ENCODE measurements at places on chromosomes 5 and 9.
A peak's percentile ranks its signal among the peaks of the same experiment; 100 is the strongest.

DNA sequence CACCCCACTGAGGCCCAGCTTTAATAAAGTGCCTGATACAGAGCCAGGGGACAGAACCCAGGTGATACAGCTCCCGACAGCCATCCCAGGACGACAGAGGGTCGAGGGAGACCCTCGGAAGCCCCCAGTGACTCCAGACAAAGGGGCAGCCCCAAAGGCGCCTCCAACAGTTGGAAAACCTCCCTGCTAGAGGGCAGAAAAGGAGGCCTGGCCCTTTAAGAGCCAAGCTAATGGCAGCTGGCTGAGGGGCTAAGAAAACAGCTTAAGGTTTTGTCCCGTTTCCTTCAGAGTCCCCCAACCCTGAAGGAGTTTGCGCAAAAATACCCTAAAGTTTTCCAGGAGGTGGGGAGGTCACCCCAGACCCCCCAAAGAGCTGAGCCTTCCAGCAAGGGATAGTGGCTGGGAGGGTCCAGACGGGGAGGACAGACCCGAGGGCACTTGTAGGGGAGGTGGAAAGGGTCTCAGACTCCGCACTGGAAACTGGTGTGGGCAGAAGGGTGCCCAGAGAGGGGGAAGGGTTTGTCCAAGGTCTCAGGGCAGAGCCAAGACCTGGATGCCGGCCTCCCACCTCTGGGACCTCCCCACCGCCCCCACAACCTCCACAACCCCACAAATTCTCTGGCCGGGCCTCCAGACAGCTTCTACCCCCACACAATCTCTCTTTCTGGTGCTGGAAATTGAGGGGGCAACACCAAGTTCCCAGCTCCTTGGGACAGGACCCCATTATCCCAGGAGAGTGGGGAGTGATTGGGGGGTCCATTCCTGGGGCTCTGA lies 8.2 kb upstream of the AK1 start:
- no peak for DNase-seq

- DNase-seq = no peak
Observed at GRCh38 chr5:157944077-157944633, 85.2 kb upstream of the CLINT1 start.

GRCh38 chr9:35790385-35791296 lies 750 bp upstream of the NPR2 start:
- DNase-seq = peak; percentile 23

DNA sequence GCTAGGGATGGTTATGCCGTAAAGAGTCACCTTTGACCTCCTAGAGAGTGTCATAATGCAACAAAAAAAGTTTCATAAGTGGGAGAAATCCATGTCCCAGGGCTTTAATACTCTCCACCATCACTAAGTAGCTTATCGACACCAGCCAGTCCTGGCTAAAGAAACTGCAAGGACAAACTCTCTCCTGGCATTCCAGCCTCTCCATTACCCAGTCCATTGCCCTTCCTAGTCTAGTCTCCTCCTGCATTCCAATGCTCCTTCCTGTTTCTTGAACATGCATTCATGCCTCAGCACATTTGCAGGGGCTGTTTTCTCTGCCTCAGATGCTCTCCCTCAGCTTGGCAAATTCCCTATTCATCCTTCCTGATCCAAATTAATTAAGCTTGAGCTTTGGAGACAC lies 364.1 kb downstream of the BRINP1 start:
- DNase-seq = no peak

- DNase-seq = no peak
Observed at GRCh38 chr5:13601112-13601511, 343.4 kb downstream of the DNAH5 start.
